ENCODE measurements at places on chromosomes 3 and 15. TPM values are rescaled to one million over a fixed set of nuclear protein-coding genes. Genes with fewer than 3 reads are reported as not detected.

Gene KIF15
- total RNA-seq = 1.6 TPM

Gene CHRNA7
- total RNA-seq = 0.52 TPM

Gene CBLB
- total RNA-seq = 94.7 TPM

Gene SLC9C1
- total RNA-seq = 1.7 TPM

Gene PRRT3
- 3.0 TPM for total RNA-seq

Gene LDHAL6B
- not detected for total RNA-seq

Gene BCHE
- total RNA-seq = 1.9 TPM

Gene GCHFR
- total RNA-seq = 11.1 TPM

Gene DPH6
- 13.6 TPM for total RNA-seq

Gene CAMK2N2
- total RNA-seq = 0.10 TPM

Gene DNAH12
- 0.25 TPM for total RNA-seq

Gene ACOX2
- not detected for total RNA-seq

Gene FAM81A
- total RNA-seq = 1.4 TPM

Gene MESP1
- total RNA-seq = 0.69 TPM

Gene UROC1
- total RNA-seq = not detected

Gene CCR9
- not detected for total RNA-seq

Gene KNG1
- total RNA-seq = not detected

Gene CAMKV
- not detected for total RNA-seq

Gene SRGAP3
- total RNA-seq = 5.4 TPM

Gene POPDC2
- total RNA-seq = 0.40 TPM
